Activated CD8-positive, alpha-beta T cell treated with anti-CD3 and anti-CD28 coated beads, Interleukin-2, amount 10 ng/mL, durations not matched to agents 7 days and 5 days (primary cell): ENCODE measurements at places on chromosomes 2 and 18. TPM values are rescaled to one million over a fixed set of nuclear protein-coding genes. Genes with fewer than 3 reads are reported as not detected.

The BCL11A gene
- total RNA-seq = 0.03 TPM

GRCh38 chr18:56003009-56003719 lies 415.2 kb upstream of the TCF4 start:
- no peak for DNase-seq

DNA sequence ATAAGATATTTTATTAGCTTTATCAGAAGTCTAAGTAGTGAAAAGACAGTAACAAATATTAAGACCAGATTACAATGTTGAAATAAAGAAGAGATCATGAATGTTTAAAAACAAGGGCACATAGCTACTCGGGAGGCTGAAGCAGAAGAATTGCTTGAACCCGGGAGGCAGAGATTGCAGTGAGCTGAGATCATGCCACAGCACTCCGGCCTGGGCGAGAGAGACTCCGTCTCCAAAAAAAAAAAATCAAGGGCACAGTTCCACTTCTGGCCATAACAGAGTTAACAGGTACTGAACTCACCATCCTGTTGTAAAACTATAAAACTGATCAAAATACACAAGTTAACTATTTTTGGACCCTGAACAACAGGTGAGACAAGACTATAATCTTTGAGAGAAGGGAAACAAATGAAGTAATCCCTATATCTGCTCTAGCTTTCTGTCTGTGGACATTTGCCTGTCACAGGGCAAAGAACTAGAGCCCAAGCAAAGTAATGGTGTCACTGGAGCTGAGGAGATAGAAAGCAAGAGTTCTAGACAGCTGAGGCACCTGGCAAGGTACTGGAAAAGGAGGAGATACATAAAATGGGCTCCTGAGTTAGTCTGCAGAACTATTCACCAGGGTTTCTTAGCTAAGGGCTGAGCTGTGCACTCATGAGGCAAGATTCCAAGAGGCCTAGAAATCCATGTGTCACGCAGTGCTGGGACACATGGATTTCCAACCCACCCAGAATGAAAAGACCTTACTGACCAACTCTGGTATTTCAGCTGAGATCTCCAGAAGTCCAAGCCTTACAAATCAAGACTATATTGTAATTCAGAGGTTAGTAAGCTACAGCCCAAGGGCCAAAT lies 15.2 kb downstream of the MMADHC start:
- no peak for DNase-seq

GRCh38 chr2:100278986-100279385 lies 43.3 kb downstream of the LONRF2 start:
- peak; percentile 48 for DNase-seq

The FTCDNL1 gene
- total RNA-seq = 1.9 TPM

The MALL gene
- total RNA-seq = not detected

The MRPL44 gene
- total RNA-seq = 30.5 TPM

The RAX gene
- not detected for total RNA-seq

DNA sequence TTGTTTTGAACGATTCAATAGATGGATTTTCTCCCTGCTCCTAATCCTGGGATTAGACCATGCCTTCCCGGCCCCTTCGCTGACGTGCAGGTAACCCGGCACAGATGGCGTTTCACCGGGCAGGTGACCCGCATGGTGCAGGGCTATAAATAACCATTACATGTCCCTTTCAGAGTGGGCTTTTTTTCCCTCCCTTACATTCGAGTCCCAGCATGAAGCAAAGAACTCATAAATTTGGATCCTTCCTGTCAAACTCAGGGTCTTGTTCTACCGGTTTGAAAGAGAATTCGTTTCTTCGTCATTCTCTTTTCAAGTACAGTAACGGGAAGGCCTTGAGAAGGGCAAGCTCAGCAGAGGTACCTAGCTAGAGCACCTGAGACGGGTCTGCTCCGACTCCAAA lies 46.1 kb downstream of the EDAR start:
- DNase-seq = no peak

The CABLES1 gene
- 2.3 TPM for total RNA-seq

DNA sequence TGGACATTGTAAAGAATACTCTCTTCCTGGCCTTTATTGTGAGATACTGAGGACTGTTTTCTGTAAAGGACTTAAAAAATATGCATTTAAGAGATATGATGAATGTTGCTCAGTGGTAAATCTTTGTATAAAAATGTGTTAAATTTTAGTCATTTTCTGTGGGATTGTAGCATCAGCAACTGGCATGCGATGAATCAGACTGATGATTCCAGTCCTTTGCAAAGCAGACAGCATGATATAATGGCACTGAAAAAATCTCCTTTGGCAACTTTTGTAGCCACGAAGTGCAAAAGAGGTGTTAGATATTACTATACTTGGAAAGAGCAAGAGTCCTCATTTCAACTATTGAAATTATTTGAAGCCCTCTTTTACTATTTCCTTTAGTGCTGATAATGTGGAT lies 678.7 kb downstream of the PLCL1 start:
- no peak for DNase-seq

DNA sequence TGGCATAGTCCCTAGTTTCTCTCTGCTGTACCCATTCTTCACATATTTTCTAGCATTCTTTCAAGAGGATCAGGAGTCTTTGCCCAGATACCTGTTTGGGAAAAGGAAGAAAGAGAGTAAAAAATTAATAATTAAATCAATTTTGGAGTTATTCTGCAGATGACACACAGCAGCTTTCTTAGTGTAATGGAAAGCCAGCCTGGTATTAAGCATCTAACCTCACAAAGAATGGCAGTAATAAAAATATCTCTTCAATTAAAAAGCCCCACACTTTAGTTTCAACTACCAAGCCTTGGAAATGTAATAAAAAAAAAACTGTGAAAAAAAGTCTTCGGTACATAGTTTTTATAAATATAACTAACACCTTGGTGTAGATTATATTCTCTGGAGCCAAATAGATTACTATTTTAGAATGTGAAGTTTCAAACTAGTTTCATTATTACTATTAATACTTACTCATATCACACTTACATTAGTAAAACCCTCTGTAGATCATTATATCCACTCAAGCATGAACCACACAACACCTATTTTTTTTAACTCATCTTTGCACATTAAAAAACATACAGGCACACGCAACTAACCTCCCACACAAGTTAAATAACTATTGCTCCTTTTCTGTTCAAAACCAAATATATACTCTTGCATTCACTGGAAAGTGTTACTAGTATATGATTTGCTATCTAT lies 90.9 kb downstream of the GPD2 start:
- DNase-seq = no peak

GRCh38 chr2:110903548-110903947 lies 171.2 kb downstream of the ACOXL start:
- DNase-seq = no peak

DNA sequence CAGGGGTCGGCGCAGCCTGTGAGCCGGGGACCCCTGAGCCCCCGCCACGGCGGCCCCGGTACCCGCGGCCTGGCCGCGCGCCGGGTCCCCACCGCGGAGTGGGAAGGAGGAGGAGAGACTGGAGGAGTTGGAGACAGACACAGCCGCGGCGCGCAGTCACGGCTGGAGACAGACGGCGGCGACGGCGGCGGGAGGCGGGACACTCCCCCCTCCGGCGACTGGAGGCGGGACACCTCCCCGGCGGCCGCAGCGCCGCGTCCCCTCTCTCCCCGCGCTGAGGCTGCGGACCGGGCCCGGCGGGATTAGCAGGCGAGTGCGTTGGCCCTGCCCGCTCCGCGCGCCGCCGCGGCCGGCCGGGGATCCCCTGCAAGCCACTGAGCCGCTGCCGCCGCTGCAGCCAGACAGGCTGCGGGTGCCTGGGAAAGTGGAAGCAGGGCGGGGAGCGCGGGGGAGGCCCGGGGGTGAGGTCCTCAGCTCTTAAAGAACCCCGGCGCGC lies 1.0 kb upstream of the LDLRAD4 start:
- peak; percentile 60 for DNase-seq

DNA sequence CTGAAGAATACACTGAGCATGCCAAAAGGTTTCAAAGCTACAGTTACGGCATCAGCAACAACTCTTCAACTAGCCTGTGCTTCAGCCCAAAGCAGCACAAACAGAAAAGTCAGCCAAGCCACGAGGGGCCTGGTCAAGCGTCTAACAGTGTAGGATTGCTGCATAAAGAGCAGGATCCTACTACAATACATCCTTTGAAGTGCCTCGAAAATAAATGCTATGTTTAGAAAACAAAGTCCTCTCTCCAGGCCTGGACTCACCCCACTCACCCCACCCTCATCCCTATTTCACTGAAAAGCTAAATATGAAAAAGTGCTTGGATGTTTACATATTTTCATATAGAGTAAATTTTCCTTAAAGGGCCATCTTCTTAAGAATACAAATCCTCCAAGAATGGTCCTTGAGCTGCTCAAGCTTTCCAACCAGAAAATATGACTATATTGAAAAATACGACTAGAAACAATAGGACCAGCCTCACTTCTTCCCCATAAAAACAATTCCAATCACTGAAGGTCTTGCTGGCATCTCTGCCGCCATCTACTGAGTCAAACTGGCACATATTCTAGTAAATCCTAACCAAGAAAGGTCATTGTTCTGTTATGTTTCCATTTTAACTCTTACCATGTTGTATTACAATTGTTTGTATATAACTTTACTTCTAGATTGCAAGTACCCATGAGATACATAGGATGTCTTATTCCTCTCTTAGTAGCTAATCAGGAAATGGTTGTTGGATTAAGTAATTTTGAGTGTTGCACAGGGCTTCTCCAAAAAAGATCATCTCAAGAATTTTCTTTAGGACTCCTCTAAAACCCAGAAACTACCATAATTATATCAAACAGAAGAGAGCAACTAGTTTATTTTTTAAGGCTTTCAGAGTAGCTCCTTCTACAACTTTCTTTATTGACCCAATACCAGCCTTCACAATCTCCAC lies 63.6 kb downstream of the CLHC1 start:
- peak; percentile 50 for DNase-seq

The CLEC4F gene
- not detected for total RNA-seq

DNA sequence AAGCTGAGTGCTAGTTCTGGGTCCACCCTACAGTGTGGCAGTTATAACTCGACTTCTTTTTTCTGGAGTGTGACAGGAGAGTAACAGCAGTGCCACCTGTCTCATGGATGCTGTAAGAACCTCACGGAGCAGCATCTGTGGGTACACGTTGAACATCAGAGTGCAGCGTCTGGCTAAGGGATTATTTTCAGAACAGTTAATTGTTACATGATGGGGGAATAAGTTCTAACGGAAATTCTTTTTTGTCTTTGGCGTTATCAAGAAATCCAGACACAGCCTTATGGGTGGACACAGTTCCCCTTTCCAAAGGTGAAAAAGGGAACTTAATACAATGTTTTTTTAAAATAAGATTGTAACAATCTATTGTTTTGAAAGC lies 28.3 kb upstream of the TOGARAM2 start:
- no peak for DNase-seq

The VWC2L gene
- not detected for total RNA-seq

GRCh38 chr2:232672588-232672987 lies 24.5 kb upstream of the GIGYF2 start:
- no peak for DNase-seq

- no peak for DNase-seq
Observed at GRCh38 chr18:74573053-74573452, 24.6 kb upstream of the ZNF407 start.

The TRIB2 gene
- total RNA-seq = 52.7 TPM

The ELOA2 gene
- total RNA-seq = not detected

DNA sequence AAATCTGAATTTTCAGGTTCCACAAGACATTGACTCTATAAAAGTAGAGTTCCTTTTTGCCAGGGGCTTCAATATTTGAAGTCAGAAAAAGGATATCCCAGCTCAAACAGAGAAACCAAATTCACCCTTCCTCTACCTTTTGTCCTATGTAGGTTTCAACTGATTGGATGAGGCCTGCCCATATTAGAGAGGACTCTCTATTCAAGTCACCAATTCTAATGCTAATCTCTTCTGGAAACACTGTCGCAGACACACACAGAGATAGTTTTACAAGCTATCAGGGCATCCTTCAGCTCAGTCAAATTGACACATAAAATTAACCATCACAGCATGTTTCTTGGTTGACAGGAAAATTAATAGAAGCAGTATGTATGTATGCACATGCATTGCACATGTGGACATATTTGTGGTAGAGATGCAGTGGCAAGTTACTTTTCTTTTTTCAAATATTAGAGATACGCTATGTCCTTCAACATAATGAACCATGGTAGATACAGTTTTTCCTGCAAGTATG lies 207.1 kb downstream of the RAD51AP2 start:
- DNase-seq = no peak

DNA sequence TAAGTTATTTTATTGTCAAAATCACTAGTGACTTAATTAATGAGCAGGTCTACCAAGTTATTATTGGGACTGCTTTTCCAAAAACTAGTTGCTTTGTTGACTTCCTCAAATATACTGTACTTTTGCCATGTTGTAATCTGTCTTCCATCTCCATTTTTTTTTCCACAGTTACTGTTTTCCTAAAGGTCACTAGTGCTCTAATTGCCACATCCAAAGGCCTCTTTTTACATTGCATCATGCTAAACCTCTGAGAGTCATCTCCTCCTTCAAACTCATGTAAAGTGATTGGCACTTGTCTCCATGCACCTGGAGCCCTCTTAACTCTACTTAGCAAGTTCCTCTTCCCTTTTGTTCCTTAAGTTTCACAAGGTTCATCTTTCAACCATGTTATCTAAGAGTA lies 11.8 kb downstream of the PMAIP1 start:
- DNase-seq = no peak

The SMYD1 gene
- total RNA-seq = not detected

- DNase-seq = no peak
Observed at GRCh38 chr2:134773759-134774742, 55.3 kb upstream of the TMEM163 start.

GRCh38 chr2:71277536-71278103 lies 50.7 kb upstream of the PAIP2B start:
- peak; percentile 27 for DNase-seq

DNA sequence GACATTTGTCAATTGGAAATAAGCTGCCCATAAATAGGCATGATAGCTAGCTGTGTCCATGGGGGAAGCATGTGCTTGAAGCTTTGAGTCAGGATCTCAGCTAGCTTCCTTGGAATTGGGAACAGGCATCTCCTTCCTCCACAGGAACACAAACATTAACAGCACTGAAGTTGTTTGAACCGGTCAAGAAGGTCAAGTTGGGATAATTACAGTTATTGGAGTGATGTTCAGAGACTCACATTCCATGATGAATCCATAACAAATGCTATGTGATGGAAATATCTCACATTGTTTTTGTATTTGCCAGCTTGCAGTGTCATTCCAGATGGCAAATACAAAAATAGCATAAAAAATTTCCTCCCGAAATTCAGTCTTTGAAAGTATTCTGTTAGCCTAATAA lies 347.6 kb upstream of the SMIM21 start:
- DNase-seq = no peak

The ATP6V1B1 gene
- total RNA-seq = not detected

DNA sequence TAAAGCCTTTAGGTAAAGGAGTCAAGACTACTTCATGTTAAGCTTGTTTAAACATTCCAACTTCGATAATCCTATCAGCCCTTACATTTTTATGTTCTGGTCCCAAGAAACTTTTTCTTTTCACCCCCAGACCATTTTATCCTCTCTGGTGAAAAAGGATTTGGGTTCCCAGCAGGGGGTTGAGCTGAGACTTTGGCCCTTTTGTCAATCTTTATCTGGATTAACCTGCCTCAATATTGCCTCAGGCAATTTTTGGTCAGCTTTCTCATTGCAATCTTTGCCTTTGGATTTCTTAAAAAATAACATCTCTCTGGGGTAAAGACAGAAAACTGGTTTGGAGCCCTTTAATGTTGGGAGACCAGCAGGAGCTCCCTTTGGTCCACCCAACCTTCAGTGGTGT lies 33.9 kb upstream of the CSRNP3 start:
- DNase-seq = no peak

- DNase-seq = no peak
Observed at GRCh38 chr18:1657876-1658275, 753.2 kb downstream of the ADCYAP1 start.
